AML-193 (cell line): ENCODE measurements at places on chromosomes 4 and X.

DNA sequence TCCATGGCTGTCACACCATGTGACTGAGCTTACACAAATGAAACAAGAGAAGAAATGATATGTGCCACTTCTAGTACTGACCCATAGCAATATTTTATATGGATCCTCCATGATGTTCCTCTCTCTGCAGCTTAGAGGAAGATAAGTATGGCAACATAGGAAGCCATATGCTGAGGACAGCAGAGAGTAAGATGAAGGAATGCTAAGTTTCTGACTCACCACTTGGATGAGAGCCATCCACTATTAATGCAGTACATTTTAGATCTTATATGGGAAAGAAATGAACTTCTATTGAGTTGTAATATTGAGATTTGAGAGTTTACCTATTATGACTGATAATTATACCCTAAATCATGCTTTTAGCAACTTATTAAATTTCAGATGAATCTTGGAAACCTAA is 386.9 kb upstream of the MAOA start:
- no peak for DNase-seq

GRCh38 chr4:145061318-145061920 is 36.6 kb downstream of the ANAPC10 start:
- peak; percentile 74 for DNase-seq

- DNase-seq = no peak
Measured at GRCh38 chr4:156961196-156962057, 10.2 kb downstream of the PDGFC start.

GRCh38 chr4:1237981-1238675 is 10.8 kb downstream of the CTBP1 start:
- no peak for DNase-seq

DNA sequence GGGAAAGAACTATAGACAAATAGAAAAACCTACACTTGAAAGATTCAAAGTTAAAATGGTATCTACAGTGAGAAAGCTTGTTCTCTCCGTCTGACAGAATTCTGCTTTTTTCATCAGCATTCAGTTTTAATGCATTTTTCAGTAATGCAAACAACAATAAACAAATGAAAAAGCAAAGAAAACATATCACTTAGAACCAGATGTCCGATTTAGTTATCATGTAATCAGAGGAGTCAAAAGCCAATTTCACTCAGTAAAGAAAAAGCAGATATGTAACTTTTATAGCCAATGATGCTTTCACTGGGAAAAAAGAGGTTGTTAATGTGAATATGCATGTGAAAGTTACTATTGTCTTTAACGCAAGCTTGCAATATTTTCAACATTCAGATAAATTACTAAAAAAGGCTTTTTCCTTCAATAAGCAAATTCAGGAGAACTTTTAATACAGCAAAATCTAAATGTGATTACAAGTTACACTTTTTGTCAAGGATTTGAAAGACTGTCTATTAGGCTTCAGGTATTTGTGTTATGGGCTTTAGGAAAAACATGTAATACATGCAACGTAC is 70.7 kb downstream of the TMEM47 start:
- no peak for DNase-seq

DNA sequence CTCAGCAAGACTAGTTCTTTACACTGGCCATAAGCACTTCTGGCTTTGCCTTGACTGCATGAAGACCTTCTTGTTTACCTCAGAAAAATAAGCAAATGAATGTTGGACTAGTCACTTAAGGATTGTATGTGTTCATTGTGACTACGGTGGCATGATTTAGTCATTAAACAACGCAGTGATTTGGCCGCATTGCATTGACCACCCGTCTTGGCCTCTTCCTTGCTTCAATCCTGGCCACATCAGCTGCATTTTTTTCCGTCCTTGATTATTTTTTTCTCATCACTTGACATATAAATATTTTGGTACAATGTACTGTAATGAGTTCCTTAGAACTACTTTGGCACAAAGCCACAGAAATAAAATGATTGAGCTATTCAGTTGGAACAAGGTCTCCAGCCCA is 656.2 kb downstream of the RAB28 start:
- DNase-seq = no peak

- no peak for DNase-seq
Measured at GRCh38 chr4:141469392-141469791, 167.0 kb upstream of the IL15 start.

DNA sequence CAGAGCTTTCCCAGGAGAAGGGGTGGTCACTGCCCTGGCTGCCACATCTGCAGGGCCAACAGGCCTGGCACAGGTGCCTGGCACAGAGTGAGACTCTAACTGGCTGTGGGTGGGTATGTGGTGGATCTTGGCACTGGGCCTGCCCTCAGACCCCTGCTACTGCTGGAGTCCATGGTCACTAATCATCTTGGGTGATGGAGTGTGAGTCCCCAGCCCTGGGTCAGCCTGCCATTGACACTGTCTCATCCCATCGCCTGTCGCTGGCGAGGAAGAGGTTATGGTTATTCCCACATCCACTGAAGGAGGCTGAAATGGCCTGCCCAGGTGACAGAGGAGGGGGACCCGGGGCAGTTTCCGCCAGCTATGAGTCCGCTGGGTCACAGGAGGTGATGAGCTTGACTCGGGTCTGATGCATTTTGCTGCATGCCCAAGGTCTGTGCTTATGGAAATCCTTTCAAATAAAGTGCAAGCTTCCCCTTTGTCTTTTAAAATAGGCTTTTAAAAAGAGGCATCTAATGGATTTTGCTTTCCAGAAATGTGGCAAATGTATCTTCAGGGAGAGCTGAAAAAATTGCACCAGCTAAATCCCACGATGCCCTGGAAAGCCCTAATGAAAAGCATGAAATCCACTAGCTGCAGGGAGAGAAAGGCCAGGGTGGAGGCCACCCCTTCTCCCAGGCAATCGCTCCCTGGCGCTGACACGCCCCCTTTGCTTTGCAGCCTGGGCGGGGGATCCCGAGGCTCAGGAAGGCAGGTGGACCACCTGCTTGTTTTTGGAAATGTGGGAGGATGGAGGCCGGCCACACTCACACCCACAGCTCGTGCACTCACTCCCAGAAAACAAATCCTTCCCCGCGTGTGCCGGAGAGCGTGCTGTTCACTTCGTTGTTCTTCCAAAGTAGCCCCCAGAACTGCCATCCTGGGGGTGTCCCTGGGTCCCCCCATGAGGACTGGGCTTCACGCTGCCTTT is 54.9 kb downstream of the ABLIM2 start:
- no peak for DNase-seq

DNA sequence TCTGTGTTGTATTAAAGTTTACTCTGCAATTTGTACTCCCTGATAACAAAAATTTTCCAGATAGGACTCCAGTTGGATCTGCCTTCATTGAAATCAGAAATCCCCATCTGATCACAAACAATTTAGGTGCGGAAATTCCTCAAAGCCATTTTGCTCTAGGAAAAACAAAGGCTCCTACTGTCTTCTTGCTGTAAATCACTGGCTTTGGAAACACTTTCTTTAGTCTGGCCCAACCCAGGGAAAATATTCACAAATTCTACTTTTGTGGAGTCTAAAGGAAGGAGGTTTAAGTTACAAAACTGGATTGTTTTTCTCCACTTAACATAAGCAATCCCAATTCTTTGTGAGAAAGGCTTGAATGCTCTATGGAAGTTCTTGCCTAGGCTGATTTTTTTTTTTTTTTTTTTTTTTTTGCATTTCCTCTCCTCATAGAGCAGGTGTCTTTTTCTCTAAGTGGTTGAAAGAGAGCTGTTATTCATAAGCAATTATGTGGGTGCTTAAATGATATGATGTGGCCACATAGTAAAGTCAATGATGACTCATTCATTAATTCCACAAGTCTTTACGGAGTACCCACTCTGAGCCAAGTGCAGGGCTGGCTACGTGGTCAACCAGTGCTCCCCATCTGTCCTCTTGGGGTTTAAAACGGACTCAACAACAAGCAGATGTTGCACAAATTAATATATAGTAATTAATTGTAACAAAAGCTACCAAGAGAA is 261.4 kb downstream of the LDB2 start:
- no peak for DNase-seq

GRCh38 chr4:158814636-158815330 is 46.0 kb downstream of the FNIP2 start:
- no peak for DNase-seq

DNA sequence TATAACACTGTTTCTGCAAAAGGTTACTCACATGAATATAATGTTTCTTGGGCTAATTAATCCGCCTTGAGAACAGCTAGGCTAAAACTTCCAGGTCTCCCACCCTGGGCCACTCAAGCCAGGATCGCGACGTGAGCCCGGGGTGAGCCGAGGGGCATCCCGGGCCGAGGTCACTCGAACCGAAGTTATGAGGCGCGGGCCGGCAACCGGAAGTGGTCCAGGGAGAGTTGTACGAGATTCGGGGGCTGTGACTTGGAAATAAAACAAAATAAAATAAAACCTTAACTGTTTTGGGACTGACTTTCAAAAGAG is 317 bp downstream of the CMC4 start:
- DNase-seq = no peak

DNA sequence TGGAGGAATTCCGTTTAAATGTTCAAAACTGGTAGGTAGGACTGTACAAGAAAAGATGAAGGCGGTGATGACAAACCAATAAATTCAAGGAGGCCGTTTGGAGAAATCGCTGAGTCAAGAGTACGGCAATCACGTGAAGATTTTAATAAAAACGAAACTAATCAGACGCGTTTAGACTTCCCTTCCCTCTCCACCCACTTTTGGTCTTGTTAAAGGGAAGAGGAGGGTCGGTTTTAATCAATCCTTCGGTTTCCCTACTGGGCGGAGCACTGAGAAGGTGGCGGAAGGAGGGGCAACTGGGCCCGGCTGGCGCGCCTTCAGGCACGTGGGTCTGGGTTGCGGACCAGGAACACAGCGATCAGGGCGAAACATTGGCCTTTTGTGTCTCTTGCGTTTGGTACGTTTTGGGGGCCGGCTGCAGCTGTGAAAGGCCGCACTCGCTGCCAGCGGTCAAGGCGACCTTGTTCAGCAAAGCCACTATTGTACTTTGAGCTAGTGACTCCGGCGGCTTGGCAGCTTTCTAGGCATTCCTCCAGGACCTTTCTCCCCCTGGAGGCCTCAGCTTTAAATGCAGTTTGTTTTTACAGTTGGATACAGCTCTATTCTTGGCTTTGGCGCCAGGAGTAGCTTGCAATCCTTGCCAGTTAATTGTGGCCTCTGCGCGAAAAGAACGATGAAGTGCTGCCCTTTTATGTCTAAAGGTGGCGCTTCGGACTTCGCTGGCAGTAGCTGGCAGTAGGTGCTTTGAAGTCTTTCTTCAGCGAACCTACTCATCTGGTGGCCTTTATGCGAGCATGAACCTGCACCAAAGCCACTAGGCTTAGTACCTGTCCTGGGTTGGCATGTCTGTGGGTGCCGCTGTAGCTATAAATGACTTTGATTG is 16.8 kb upstream of the LAMP2 start:
- peak; percentile 79 for DNase-seq
